Stimulated activated CD4-positive, alpha-beta T cell treated with anti-CD3 and anti-CD28 coated beads, Interleukin-12 subunit alpha, Interleukin-12 subunit beta, amount 100 ng/mL, for 24 hours (primary cell): ENCODE measurements at places on chromosomes 7 and 10.
A peak's percentile ranks its signal among the peaks of the same experiment; 100 is the strongest.

DNA sequence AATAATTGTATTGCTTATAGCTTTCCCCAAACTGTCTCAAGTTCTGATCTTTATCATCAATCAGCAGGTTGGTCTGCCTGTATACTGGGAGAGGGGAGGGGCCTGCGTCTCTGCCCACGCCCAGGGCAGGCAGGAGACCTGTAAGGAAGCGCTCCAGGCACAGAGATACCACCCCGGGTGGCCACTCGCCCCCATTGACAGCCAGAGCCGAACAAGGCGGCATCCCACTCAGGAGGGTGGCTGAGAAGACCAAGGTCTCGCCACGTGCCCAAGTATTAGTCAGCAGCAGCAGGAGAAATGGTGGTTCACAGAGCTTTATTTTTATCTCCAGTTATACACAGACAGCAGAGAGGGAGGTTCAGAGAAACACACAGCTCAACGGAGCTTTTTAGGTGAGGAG lies 7.2 kb downstream of the STK32C start:
- no peak for DNase-seq

GRCh38 chr7:24440892-24441291 lies 132.4 kb upstream of the PALS2 start:
- no peak for DNase-seq

DNA sequence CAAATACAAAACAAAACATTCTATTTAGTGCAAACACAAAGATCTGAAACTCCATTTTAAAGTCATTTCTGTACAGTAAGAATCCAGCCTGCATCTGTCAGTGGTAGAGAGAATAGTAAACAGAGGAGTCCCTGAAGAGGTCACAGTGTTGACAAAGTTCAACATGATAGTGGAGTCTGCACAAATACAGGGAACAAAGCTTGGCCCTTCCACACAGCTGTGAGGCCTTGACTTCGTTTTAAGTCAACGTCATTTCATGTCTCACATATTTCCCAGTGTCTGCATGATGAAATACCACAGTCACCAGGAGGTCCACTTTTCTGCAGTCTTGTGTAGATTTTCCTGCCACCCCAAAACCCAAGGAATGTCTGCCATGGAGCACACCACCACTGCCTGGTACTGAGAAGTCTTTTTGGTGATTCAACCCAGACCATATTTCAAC lies 33.0 kb downstream of the CYP26A1 start:
- no peak for DNase-seq

GRCh38 chr10:49257626-49258349 lies 41.2 kb upstream of the C10orf71 start:
- DNase-seq = no peak

DNA sequence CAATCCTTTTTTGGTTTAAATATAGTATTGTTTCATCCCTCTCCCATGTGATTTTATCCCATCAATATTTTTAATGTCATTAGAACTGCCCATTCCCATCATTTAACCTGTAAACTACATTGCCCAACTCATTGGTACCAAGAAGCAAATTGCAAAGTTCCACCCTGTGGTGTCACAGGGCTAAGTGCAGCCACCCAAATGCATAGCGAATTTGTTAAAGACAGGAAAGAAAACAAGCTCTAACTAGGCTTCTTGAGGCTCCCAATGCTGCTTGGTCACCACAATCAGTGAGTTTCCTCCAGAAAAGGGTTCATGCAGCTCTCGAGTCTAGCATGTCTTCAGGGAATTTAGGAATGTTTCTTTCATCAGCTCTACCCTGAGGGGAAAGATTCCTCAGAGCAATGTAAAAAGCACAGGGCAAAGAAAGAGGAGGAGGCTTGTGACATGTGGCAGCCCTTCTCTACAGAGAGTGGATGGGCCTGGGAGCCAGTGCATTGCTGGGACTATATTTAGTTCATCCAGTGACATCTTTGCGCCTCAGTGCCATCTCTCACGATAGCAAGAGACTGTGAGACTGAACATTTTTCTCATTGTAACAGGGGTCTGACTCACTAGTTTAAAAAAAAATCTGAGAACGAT lies 58.1 kb downstream of the CAV1 start:
- DNase-seq = no peak

- no peak for DNase-seq
Measured at GRCh38 chr10:117175215-117175900, 21.9 kb upstream of the KCNK18 start.

- no peak for DNase-seq
Measured at GRCh38 chr7:20223356-20223755, 6.2 kb upstream of the MACC1 start.

GRCh38 chr7:101097561-101097960 lies 12.3 kb downstream of the TRIM56 start:
- DNase-seq = no peak

- DNase-seq = no peak
Measured at GRCh38 chr7:64101126-64101942, 56.1 kb downstream of the ZNF727 start.

- DNase-seq = no peak
Measured at GRCh38 chr10:12538491-12538995, 189.2 kb downstream of the CAMK1D start.

DNA sequence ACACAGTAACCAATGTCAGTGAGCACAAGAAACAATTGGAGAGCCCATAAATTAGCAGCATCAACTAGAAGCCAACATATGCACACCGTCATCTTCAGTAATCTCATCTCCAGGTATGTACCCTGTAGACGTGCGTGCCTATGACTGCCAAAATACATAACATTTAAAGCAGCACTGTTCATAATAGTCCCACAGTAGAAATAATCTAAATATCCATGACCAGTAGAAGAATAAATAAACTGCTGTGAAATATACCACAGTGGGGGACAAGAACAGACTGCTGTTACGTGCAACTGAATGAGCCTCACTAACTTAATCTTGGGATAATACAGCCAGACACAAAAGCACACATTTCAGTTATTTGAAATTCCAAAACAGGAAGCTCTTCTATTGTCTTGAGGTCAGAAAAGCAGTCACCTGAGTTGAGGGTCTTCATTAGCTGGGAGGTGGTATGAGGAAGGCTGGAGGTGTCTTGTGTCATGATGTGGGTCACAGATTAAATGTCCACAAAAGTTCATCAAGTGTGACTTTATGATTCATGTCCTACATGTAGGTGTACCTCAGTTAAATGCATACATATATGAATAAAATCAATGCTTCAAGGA lies 454.2 kb upstream of the AKR1E2 start:
- DNase-seq = no peak

DNA sequence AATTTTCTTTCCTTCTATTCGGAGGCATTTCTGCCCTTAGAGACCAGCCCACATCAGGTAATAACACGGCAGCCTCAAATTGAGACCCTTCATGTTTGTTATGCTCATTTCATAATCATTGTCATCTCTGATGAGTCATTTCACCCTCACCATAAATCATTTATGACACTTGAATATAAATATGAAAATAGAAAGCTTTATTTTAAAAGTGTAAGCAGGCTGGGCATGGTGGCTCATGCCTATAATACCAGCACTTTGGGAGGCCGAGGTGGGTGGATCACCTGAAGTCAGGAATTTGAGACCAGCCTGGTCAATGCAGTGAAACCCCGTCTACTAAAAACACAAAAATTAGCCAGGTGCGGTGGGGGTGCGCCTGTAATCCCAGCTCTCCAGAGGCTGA lies 57.4 kb upstream of the EGFR start:
- no peak for DNase-seq

DNA sequence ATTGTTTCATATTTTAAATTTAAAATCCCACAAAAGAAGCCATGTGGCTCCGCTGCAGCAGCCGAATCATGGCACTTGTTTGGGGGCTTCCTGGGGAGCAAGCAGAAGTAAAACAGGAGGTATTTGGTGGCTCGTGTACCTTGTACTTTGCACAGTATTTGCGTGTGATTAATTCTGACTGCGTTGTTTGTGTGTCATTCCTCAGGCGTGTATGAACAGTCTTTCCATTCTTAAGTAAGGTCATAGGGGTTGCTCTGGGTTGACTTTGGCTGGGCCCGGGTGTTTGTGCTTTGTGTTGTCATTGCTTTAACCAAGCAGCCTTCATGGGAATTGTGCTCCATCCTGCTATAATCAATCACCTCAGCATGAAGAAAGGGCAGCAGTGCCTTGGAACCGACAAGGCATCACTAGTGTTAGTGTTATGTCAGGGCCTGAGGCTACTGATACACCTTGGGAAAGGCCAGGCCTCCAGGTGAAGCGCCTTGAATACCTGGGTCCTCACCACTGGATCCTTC lies 182.4 kb downstream of the ARHGAP21 start:
- no peak for DNase-seq

- no peak for DNase-seq
Measured at GRCh38 chr10:71584461-71584860, 135.1 kb downstream of the C10orf105 start.

DNA sequence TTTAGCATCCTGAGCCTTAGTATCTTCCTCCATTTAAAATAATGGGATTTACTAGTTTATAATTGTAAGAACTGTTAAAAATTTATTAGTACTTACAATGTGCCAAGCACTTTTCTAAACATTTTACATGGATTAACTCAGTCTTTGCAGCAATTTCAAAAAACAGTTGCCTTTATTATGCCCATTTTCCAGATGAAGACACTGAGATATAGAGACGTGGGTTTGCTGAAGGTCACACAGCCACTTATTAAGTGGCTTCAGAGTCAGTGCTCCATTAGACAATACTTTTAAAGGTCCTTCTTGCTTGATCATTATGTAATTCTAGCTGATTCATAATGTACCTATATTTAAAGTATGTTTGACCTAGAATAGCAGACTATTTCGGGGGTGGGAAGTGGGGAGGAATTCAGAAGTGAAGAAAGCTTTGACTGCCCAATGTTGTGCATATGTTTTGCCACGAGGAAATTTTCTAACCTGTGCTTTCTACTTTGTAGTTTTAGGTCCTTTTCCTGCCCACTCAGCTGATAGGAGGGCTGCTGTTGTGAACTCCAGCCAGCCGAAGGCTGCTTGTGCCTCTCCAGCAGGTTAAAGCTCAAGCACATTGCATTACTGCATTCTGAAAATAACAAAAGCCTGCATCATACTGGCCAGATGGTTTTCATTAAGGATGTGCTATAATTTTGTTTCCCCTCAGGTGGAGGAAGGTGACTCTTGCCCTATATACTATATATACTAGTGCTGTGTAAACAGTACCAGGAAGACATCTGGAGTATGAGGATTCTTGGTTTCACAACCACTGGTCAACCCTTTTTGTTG lies 4.3 kb downstream of the PLEKHA8 start:
- DNase-seq = no peak

- DNase-seq = no peak
Measured at GRCh38 chr7:131057794-131058070, 269.9 kb upstream of the MKLN1 start.

DNA sequence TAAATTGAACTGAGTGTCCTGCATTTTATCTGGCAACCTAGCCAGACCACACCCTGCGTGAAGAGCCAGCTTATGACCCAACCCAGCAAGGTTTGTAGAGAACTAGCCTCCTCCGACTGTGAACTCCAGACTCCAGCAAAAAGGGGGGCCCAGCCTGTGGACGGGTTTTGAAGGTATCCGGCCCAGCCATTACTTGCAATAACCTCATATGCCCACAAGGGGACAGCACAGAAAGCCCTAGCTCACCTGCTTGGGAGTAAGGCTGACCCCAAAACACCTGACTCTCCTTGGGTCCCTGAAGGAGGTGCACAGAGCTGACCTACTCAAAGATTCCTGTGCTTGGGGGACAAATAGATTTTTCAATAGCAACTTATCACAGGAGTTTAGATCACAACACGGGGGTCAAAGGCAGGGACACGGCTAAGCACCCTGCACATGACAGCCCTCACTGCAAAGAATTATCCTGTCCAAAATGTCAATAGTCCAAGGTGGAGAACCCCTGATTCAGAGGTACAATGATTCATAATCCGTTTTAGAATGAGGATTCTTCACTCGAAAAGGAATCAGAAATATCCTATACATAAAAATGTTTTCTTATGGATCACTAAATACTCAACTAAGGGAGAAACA lies 4.6 kb downstream of the TRPV6 start:
- DNase-seq = peak; percentile 34

GRCh38 chr7:93866886-93867285 lies 23.7 kb downstream of the TFPI2 start:
- DNase-seq = no peak

- DNase-seq = no peak
Measured at GRCh38 chr7:142436601-142437000, 178.7 kb upstream of the PRSS58 start.

DNA sequence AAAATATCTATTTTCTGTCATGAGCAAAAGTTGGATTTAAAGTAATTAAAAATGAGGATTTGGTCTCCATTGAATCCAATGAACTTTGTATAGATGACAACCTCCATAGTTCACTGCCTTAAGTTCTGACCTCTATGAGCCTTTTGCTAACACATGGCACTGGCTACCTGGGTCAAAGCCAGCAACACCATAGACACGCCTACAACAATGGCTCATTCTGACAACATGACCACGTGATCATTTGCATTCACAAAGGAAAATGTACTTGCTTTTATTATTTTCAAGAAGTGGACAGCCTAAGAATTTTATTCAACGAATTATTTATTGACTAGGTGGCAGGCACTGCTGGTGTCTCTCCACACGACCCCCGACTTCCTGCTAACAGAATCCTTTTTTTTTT lies 90.6 kb downstream of the CARD11 start:
- no peak for DNase-seq

GRCh38 chr10:97915346-97916131 lies 65.9 kb downstream of the GOLGA7B start:
- DNase-seq = no peak

DNA sequence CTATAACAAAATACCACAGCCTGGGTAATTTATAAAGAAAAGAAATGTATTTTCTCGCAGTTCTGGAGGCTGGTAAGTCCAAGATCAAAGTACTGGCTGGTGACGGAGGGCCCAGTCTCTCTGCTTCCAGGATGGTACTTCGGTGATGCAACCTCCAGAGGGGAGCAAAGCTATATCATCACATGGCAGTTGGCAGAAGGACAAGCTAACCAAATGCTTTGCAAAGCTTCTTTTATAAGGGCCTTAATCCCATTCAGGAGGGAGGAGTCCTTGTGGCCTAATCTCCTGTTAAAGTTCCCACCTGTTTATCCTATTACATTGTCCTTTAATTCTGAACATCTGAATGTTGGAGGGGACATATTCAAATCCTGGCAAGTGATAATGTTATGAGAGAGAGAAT lies 134.1 kb upstream of the SP4 start:
- no peak for DNase-seq

DNA sequence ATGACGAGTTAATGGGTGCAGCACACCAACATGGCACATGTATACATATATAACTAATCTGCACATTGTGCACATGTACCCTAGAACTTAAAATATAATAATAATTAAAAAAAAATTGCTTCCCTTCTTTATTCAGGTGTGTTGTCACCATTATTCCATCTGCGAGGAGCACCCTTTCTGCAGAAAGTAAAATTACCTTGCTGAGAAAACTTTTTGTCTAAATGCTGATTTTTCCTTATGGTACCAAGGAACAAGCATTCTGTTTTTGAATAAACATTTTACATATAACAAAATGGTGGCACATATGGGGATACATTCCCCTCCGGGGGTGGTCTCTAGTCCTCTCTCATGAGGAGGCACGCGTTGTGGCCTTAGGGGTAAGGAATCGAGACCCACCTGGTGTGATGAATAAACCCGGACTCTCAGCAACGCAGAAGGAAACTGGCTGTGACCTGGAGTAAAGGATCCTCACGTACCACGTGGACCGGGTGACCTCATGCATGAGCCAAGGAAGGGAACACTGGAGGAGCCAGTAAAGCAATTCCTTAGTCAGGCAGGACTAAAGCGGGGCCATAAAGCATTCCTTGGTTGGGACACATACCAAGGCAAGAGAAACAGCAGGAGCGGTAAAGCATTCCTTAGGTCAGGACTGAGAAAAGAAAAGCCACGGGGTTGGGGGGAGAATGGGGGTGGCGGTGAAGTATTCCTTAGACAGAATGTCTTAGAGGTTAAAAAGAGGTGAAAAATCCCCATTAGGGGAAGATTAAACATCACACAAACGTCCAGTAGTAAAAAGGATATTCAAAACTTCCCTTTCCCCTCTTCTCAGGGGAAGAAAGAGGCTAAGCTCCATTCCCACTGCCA lies 20.8 kb upstream of the OPTN start:
- no peak for DNase-seq
